ENCODE measurements at places on chromosomes 16 and 17.

- DNase-seq, result no peak
These were observed 40.0 kb downstream of the LGALS9 start for GRCh38 chr17:27670791-27671590.

- DNase-seq, result no peak
These were observed 35.4 kb upstream of the RNF43 start for GRCh38 chr17:58452738-58453137.

- no peak for DNase-seq
These were observed 1.4 kb upstream of the VAMP2 start for GRCh38 chr17:8163978-8164814.

GRCh38 chr17:42759982-42760651 lies 910 bp upstream of the RAMP2 start:
- DNase-seq, result no peak

DNA sequence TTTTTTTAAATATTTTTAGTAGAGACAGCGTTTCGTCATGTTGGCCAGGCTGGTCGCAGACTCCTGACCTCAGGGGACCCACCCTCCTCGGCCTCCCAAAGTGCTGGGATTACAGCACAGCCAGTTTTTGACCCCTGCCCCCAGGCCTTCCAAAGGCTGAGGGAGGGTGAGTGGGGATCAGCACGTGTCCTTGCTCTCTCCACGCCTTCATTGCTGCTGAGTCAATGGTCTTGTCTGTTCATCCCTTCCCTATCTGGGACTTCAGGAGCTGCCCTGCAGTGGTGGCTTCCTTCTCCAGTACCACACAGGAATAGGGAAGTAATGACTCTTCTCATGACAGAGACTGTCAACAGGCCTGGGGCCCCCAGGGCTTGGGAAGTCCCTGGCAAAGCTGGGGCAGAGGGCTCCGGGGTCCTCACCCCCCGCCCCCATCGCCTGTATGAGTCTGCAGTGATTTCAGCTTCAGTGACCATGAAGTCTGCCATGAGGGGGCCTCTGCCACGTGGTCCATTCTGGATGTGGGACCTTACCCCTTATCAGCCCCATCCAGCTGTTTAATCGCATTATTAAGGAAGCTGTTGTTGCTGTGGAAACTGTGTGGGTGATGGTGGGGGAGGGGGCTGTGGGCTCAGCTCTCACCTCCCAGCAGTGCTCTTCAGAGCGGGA lies 6.1 kb downstream of the ABCC3 start:
- DNase-seq, result no peak

DNA sequence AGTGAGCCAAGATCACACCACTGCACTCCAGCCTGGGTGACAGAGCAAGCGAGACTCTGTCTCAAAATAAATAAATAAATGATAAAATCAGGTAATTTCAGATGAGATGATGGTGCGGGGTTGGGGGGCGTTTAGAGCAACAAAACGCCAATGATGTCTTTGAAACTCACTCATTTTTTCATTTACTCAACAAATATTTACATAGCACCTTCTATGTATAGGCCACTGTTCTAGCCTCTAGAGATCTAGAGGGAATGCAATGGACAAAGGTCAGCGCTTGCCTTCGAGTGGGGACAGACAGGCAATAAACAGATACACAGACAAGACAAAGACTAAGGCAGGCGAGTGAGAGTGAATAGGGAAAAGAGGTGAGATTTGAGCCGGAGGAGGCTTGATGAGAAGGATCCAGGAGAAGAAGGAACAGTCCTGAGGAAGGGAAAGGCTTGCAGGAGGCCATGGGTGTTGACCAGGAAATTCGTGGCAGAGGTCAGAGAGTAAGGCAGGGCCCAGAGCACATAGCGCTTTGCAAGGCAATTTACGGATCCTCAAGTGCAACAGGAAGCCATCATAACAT lies 14.1 kb downstream of the ALDH3A1 start:
- no peak for DNase-seq

- no peak for DNase-seq
These were observed 28.1 kb downstream of the SERPINF1 start for GRCh38 chr17:1789936-1790335.

- no peak for DNase-seq
These were observed 206.7 kb downstream of the CDH13 start for GRCh38 chr16:82833378-82833993.

DNA sequence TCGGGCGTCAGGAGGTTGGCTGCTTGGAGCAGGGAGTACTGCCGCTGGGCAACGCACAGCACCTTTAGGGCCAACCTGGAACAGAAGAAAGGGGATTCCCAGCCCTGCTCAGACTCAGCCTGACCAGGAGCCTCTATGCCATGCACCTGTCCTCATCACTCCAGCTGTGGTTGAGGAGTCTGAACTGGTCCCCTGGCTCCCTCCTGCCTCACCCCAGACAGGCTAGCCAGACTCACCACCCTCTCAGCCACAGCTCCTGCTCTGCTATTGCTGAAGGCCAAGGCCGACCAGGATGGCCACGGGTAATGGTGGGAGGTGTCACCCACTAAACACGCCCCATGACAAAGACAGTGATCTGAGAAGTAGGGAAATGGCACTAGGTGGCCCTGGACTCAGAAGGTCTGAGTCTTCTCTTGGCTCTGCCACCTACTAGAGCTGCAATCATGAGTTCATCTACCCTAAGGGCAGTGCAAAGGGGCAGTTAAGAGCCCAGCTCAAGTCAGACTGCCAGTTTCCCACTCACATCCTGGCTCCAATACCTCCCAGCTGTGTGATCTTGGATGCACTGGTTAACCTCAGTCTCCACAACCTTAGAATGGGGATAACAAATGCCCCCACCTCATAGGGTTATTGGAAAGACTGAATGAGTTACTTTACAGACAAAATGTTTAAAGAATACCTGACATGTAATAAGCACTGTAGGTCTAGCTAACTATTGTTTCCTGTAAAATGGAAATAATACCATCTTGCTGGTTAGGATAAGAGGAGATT lies 13.8 kb upstream of the GFAP start:
- no peak for DNase-seq

- no peak for DNase-seq
These were observed 25.6 kb downstream of the GGA2 start for GRCh38 chr16:23484510-23485256.

GRCh38 chr17:40399185-40399584 lies 18.5 kb downstream of the TOP2A start:
- no peak for DNase-seq

GRCh38 chr17:78409191-78409928 lies 30.9 kb downstream of the PGS1 start:
- no peak for DNase-seq

- DNase-seq, result no peak
These were observed 152.0 kb upstream of the CDC42EP4 start for GRCh38 chr17:73463821-73464220.

Measured in stimulated activated CD8-positive, alpha-beta memory T cell treated with anti-CD3 and anti-CD28 coated beads, Interleukin-12 subunit alpha, Interleukin-12 subunit beta, amount 100 ng/mL, for 4 hours (primary cell).